ENCODE measurements at places on chromosomes 16 and 17. TPM values are rescaled to one million over a fixed set of nuclear protein-coding genes. Genes with fewer than 3 reads are reported as not detected.

- no peak for ATAC-seq
Observed at GRCh38 chr16:72677662-72678447, 370.1 kb downstream of the ZFHX3 start.

DNA sequence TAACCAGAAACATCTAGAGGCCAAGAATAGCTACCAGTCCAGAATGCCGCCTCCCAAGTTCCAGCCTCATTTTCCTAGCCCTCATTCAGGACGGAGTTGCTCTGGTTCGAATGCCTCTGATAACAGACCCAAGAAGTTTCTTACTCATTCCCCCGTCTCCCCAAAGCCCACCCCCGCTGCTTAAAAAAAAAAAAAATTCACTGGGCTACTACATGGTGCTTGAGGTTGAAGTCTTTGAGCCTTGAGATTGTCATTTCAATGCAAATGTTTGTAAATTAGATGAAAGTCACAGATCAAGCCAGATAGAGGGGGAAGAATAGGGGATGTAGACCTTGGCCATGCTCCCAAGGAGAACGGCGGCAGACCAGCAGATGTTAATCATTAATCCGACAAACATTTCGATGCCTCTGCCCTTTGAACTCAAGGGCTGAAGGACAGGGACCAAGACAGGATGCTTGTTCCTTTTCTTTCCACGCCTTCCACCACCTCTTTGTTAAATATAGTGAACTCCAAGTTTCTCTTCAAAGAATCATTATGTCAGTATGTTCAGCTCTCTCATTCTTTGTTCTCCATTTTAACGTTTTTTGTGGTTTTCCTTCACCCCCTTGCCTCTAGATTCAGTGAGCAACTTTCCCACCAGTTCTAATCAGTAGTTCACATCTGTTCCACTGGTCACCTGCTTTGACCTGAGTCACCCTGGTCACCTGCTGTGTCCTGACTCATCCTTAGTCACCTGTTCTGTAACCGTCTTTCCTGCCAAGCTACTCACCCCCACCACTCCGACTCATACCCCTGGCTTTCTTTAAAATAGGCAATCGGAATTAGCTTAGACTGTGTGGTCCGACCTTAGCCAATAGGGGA is 190.3 kb downstream of the CPPED1 start:
- ATAC-seq: peak; percentile 72

DNA sequence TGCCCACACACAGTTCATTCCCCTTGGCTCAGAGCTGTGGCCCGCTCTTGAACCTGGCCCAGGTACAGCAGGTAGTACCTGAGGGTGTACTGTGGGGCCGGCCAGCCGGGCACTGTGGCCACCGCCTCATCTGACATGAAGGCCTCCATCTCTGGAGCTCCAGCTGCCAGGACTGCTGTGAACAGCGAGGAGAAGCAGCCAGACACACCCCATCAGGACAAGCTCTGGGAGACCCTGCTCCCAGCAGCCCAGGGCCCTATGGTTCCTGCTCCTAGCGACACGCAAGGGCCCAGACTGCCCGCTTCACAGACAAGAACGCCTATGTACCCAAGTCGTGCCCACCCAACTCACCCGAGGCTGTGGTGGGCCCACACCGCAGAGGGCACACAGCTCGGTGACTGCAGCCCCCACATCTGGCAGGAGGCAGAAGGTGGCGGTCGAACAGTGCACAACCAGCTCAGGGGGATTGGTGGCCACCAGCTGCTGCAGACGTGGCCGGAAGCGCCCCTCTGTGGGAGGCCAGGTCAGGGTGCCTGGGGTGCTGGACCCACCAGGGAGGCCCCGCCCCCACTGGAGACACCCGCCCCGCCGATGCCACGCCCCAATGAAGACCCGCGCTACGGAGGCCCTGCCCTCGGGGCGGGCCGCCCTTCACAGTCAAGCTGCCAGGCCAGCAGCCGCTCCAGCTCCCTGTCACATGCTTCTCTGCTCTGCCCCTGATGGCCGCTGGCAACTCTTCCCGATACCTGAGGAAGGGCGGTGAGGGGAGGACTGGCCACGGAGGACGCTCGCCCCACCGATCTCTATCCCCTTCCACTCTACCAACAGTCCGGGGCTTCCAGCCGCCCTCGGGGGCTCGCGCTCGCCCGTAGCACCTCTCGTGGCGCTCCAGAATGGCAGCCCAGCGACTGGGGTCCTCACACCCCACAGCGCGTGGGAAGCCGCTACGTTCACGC is 1.1 kb upstream of the STUB1 start:
- ATAC-seq: peak; percentile 15

DNA sequence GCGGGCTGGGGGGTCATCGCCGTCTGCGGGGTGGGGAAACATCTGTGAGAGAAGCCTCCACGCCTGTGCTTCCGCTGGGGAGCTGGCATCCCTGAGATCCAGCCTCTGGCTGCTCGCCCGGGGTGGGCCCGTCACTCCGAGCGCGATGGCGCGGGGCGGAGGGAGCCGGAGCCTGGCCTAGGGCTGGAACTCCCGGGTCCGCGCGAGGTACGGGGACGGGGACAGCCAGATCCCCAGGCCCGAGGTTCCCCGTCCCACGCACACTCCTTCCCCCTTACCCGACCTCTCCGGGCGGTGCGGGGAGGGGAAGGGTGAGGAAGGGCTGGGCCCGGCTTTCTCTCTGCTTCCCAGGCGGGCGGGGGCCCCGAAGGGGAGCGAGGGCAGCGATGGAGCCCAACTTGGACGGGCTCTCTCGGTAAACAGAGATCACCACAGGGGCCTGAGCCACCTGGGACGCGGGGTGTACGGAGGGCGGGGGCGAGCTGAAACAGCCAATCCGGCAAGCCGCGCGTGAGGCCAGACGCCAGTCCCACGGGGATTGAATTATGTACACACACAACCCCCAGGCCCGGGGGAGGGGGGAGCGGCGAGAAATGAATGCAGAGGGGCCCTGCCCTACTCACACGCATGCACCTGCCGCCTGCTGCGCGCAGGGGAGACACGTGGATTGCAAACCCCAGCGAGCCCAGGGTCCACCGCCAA is at the start of gene SLC16A11:
TSS of gene SLC16A11 (minus strand) at position 596 of the 702 bp plus-strand sequence. CDS start at position 17, 579 bp downstream.
- peak; percentile 6 for ATAC-seq

DNA sequence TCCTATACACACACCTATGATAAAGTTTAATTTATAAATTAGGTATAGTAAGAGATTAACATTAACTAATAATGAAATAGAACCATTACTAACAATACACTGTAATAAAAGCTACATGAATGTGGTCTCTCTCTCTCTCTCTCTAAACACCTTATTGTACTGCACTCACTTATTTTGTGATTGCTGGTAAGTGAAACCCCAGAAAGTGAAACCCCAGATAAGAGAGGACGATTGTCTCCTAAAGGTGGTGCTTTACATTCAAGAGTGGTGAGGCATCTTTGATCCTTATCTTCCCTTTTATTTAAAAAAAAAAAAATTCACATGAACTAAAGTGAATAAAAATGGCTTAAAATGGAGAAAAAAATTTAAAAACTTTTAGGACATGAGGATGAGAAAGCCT is 80.1 kb upstream of the TRAP1 start:
- peak; percentile 58 for ATAC-seq

- no peak for ATAC-seq
Observed at GRCh38 chr16:6897876-6898485, 434.7 kb upstream of the RBFOX1 start.

DNA sequence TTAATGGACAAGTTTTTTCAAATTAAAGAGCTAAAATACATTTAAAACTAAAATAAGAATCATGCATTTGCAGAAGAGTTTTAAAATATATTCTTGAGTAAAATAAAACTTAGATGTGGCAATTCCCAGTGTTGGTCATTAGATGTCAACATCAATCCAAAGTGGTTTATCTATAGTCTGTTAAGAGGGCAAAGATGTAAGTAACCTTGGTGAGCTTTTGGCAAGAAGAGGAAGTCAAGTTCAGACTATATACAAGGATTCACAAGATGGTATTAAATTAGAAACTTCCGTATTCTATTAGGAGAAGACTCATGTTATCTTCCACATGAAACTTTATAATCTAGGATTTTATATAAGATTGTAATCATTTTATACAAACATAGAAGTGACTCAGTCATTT is 73.1 kb downstream of the CEP95 start:
- no peak for ATAC-seq

GRCh38 chr16:8931859-8932258 is 31.8 kb downstream of the USP7 start:
- ATAC-seq: no peak

- ATAC-seq: no peak
Observed at GRCh38 chr16:8430401-8430800, 159.9 kb downstream of the TMEM114 start.

DNA sequence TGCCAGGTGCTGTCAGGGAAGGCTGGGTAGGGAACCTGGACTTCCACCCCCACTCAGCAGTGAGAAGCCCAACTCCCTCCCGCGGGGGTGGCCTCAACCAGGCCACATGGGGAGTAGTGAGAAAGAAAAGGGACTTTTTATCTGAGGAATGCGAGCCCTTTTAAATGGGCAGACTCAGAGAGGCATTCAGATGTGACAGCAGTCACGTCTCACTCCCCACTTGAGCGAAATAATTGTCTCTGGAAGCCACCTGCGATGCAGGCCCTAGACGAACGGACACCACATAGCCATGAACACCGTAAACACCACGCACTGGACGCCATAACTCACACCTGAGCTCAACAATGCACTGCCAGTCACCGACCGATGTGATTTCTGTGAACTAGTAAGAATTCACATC is 11.9 kb upstream of the CD300E start:
- ATAC-seq: no peak

- no peak for ATAC-seq
Observed at GRCh38 chr16:78648517-78648916, 549.1 kb downstream of the WWOX start.

DNA sequence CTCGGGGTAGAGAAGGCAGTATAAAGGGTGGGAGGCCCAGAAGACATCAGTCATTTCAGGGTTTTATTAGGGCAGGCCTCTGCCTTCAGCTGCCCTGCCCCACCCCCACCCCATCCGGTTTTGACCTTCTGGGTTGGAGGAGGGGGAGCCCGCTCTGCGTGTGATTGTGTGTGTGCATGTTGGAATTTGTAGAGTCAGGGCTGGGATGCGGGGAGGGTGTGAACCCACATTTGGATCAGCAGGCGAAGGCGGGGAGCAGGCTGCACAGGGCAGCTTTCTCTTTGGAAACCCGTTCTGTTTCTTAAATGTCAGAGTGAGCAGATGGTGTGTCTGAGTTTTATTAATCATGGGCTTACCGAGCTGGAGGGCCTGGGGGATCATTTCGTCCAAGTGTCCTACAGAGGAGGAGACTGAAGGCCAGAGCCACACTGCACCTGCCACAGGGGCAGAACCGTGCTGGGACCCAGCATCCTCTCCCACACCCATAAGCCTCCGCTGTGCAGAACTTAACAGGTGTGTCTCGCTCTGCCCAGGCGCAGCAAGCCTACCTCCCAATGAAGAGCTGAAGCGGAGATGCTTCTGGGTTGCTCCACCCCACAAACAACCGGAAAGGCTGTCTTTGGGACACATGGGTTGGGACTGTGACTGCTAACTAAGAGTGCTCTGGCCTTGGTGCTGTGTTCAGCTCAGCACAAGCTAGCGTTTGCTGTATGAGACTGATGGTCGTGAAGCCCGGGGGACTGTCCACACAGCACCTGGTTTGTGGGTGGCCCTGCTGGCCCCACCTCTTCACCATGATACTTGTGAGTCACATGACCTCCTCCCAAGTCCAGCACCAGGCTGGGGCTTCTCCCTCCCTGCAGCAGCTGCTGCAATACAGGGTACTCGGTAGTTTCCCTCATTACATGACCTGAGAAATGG is 70.9 kb upstream of the GSE1 start:
- no peak for ATAC-seq

- ATAC-seq: no peak
Observed at GRCh38 chr16:55179852-55180585, 144.0 kb upstream of the IRX6 start.

DNA sequence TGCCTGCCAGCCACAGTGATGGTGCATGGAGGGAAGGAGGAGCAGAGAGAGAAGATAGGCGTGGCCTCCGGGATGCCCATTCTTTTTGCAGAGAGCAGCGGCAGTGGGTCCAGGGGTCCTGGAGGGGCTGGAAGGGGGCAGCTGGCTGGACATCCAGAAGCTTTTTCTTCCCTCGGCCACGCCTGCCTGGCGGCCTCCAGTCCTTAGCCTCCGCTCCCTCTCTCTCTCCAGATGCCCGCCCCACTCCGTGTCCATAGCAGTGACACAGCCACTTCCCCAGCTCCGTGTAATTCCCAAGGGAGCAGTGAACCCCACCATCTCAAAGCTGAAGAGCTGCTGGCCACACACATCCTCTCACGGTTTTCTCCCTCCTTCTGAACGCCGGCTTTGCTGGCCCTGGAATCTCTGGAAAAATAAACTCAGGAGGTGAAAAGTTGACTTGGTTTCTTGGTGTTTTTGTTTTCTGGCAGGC is 26.3 kb upstream of the CDC42EP4 start:
- no peak for ATAC-seq

- ATAC-seq: no peak
Observed at GRCh38 chr17:82668024-82668630, 19.9 kb upstream of the WDR45B start.

GRCh38 chr16:30556125-30556473 is 2.1 kb downstream of the ZNF764 start:
- ATAC-seq: no peak

PNPO gene
- 18.0 TPM for total RNA-seq

CD300LF gene
- not detected for total RNA-seq

C16orf46 gene
- 0.54 TPM for total RNA-seq

KRTAP9-2 gene
- not detected for total RNA-seq

KIF18B gene
- total RNA-seq: 37.7 TPM

EPX gene
- total RNA-seq: not detected

SMIM5 gene
- total RNA-seq: 0.21 TPM

BCAS3 gene
- total RNA-seq: 11.6 TPM

CHD9NB gene
- total RNA-seq: 2.0 TPM

NPTX1 gene
- total RNA-seq: 10.2 TPM

CA5A gene
- total RNA-seq: not detected

SLFN12 gene
- total RNA-seq: 13.5 TPM
